ENCODE measurements at places on chromosomes 6 and 20.
A peak's percentile ranks its signal among the peaks of the same experiment; 100 is the strongest.

DNA sequence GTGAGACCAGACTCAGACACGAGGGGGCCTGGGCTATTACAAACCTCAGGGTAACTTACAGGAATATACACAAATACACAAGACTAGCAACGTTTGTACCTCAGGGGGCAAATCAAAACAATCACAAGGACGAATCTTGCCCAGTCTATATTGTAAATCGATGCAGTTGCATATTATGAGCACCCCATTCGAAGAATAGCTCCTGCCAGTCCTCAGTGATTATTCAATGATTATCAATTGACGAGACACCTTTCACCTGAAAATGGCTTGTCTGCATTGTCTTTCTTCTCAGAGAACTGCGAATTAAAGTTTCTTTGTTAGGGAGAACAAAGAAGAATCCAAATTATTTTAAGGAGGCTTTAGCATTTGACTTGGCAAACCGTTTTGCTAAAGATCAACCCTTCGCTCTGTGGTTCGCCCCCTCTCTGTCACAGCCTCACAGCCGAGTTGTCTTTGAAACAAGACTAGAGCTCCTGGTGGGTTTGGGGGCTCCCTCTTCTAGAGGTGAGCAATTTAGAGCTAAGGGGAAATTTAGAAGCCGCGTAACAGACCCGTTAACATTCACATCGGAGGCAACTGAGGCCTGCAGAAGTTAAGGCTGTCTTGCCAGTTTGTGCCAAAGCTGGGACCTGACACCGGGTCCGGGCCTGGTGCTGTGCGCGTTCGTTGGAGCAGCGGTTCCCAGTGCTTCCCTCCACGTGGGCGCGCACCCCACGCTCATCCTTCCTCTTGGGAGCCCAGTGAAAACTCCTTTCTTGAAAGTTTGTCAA is 24.9 kb upstream of the MAP3K7 start:
- no peak for DNase-seq

DNA sequence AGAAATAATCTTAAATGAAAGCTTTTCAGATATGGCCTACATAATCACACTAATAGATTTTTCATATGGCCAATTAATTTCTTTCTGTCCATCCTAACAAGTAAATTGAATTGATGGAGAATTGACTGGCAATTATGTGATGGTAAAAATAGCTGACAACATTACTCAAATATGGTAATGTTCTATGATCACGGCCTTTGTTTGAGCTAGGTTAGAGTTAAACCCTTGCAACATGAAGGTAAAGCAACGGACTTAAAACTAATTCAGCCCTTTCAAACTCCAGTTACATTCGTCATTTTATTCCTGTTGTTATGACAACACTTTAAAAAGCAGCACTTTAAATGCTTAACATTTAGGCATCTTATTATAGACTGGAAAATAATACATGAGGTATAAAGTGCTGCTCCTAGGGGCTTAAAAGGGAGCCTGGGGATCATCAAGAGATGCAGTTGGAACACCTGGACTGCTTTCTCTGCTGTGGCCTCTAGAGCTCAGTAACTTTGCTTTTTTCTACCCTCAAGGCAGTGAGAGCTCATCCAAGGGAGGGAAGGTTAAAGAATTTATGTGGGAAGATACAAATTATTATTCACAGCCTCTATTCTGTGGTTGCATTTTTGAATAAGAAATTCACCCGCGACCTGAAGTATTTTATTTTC is 46.9 kb downstream of the RIPOR2 start:
- DNase-seq: peak; percentile 52

GRCh38 chr6:24522228-24523176 is 27.7 kb downstream of the ALDH5A1 start:
- DNase-seq: peak; percentile 98

DNA sequence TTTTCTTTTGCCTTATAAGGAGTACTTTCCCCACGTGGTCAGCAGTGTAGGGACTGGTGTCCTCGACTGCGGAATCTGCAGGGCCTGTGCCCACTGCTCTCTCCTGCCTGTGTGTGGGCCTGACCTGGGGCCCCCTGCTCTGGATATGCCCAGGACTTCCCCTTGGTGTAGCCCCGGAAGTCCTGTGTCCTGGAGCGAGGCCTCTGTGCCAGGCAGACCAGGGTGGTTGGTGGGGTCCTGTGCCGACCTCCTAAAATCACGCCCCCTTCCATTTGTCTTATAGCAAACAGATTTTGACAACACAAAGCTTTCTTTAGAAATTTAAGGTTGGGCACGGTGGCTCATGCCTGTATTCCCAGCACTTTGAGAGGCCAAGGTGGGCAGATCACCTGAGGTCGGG is 64.2 kb downstream of the DLL1 start:
- DNase-seq: no peak

DNA sequence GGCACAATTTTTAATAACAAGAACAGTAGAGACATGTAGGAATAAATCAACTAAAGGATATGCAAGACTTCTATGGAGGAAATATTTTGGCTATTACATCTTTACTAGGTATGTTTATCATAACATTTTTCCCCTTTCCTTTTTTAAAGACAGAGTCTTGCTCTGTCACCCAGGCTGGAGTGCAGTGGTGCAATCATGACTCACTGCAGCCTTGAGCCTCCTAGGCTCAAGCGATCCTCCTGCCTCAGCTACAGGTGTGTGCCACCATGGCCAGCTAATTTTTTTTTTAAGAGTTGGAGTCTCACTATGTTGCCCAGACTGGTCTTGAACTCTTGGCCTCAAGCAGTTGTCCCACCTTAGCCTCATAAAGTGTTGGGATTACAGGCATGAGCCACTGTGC is 37.0 kb downstream of the AKAP7 start:
- DNase-seq: no peak

DNA sequence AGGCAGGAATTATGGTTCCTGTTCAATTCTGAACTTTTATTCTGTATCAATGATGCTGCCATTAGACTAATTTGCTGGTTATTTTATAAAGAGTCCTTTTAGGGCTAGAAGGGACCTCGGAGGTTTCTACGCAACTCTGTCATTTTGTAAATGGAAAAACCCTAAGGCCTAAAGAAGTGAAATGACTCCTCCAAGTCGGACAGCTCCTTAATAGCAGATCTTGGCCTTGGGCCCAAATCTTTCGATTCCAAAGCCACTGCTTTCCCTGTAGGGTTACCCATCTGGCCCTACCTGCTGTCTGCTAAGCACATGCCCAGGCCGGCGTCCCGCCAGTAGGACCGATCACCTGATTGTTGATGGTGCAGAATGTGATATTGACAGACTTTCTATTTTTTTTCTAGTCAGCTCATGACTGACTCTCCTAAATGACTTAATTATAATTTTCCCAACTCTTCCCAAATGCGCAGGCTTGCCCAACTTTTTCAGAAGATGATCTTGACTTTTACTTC is 40.2 kb downstream of the PLEKHG1 start:
- DNase-seq: no peak

- DNase-seq: no peak
Observed at GRCh38 chr20:11205769-11206362, 532.1 kb upstream of the JAG1 start.

- DNase-seq: no peak
Observed at GRCh38 chr6:74749211-74750147, 456.4 kb downstream of the COL12A1 start.

DNA sequence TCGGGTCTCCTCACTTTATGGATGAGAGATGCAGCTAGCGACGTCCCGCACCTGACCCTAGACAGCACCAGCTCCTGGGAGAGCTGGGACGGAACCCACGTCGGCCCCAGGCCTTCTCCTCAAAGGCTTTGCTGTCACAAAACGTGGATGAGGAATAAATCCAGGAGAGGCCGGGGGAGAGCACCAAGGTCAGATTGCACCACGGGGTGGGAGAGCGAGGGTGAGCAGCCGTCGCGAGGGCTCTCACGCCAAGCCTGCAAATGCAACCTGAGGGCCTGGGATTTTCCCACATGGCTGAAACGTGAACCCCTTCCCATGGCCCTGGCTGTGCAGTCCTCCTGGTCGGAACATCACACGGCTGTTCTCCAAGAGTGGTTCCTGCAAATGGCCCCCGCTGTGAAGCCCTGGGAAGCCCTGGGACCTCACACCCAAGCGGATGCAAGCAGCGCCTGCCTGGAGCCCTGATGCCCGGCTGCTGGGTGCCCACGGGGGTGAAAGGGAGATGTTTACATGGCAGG is 45.3 kb downstream of the DLL1 start:
- DNase-seq: no peak

- DNase-seq: peak; percentile 64
Observed at GRCh38 chr6:158816803-158817727, 2.1 kb downstream of the EZR start.

- DNase-seq: no peak
Observed at GRCh38 chr6:52649536-52650160, 21.3 kb upstream of the TMEM14A start.

DNA sequence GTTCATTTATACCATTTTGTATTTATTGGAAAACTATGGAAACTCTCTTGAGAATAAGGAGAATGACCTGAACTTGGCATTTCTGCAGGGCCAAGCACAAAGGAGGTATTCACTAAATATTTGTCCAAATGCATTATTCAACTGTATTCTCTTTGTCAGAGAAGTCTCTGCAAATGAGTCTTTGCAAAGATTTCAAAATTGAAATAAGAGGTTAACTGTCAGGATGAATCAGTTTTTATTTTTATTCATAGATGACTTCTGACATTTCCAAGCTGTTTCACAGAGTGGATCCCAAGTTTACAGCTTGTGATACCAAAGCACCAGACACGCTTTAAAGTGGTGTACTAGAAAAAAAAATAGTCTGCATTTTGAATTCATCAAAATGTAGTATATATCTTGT is 131.6 kb downstream of the UTRN start:
- no peak for DNase-seq
